ENCODE measurements at places on chromosomes 1 and 21.

GRCh38 chr1:110173466-110174105, 23.3 kb downstream of the SLC6A17 start:
- DNase-seq, result no peak

DNA sequence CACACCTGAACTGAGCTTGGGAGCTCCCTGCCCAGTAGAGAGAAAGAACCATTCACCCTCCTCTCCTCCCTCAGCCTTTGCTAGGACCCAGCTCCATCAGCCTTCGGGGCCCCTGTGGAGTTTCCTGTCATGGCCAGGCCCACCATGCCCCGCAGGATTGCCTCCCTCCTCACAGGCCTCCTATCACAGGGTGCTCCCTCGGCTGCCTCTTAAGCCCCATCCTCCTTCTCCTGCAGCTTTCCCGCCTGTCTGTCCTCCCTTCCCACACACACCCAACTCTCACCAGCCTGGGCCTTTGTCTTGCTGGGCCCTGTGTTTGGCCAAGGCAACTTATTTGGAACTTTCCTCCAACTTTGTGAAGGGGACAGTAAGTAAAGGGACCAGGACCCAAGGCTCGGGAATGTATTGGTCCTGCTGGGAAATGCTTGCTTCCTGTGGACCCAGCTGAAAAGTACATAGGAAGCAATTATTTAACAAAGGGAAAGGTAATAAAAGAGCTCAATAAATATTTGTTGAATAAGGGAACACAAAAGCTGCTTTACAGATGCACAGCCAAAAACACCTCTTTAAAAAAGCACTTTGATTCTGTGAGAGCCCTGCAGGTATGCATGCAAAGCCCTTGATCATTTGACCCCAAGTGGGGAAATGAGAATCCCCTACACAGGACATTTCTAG, 31.6 kb upstream of the TENT5C start:
- no peak for DNase-seq

- DNase-seq, result no peak
Measured at GRCh38 chr1:176745945-176746344, 283.0 kb downstream of the PAPPA2 start.

DNA sequence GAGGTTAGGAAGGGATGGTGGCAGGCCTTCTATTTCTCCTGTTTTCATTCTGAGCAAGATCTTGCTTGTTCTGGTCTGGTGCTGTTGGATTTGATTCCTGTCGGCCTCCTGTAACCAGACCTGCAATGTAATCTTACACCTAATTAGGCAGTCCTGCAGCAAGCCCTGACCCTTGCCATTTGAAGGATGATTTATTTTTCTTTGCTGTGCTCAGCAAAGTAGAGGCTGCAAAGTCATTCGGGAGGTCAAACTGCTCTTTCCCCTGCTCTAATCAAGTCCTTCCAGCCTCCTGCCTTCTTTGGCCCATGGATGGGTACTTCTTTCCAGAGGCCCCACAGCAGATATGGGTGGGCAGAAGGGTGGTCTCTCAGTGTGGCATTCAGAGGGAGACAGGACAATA, 417.7 kb upstream of the USP24 start:
- no peak for DNase-seq

DNA sequence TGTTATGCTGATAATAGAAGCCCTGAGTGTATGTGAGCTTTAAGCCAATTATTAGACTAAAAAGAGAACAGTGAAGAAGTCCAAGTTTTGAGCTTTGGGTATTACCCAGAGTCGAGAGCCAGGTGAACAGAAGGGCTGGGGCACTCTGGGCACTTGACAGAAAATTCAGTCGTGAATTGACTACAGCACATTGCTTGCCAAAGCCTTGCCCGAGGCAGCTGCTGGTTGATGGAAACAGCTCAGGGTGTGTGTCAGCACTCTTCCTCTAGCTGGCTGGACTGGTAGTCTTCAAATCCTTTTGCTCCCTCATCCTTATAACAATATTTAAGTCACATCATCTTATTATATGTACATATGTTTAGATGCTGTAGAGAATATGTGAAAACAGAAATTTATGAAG, 21.3 kb downstream of the PDE4B start:
- DNase-seq, result peak; percentile 7

- no peak for DNase-seq
Measured at GRCh38 chr21:16492892-16493291, 763.1 kb downstream of the USP25 start.

GRCh38 chr1:77757066-77757584, 2.5 kb downstream of the USP33 start:
- no peak for DNase-seq

DNA sequence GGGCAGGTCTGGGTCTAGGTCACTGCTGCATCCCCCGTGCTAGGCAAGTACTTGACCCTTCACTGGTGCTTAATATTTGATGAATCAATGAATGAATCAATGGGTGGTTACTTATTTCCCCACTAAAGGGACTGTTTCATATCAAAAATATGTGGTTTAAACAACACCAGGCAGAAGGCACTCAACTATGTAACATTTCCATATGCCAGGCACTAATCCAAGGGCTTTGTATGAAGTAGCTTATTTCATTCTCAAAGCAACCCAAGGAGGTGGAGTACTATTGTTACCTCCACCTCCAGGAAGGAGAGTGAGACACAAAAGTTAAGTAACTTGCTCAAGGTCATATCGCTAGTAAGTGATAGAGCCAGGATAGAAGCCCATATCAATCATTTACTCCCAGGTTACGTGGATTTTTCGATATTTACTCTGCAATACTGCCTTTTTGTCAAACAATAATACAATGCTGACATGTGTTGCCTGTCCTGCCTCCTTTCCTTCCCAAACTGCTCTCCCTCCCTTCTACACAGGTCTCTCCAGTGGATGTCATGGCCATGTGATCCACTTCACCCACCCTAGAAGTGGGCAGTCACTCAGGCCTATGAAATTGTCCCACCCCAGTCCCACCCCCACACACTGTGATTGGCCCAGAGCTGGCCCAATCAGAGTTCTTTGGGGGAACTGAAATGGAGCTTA, 142.8 kb downstream of the ETS2 start:
- DNase-seq, result no peak

GRCh38 chr21:38354231-38354630, 97.4 kb downstream of the KCNJ15 start:
- DNase-seq, result no peak

DNA sequence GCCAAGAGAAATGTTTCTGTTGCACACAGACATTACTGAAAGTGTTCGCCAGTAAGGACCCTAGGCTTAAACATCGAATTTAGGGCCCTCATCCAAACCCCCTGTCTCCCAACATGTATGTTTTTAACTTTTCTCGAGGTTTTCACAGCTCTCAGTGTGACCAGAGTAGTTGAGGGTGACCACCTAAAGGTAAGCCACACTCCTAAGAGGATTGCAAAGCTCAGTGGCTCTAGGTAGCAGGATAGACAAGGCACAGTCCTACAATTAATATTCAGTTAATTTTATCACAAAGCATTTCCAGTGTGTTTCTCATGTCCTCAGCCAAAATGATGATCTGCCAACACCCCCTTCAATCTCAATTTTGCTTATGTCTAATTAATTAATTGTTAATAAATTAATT, 695 bp upstream of the ALG14 start:
- DNase-seq, result no peak

DNA sequence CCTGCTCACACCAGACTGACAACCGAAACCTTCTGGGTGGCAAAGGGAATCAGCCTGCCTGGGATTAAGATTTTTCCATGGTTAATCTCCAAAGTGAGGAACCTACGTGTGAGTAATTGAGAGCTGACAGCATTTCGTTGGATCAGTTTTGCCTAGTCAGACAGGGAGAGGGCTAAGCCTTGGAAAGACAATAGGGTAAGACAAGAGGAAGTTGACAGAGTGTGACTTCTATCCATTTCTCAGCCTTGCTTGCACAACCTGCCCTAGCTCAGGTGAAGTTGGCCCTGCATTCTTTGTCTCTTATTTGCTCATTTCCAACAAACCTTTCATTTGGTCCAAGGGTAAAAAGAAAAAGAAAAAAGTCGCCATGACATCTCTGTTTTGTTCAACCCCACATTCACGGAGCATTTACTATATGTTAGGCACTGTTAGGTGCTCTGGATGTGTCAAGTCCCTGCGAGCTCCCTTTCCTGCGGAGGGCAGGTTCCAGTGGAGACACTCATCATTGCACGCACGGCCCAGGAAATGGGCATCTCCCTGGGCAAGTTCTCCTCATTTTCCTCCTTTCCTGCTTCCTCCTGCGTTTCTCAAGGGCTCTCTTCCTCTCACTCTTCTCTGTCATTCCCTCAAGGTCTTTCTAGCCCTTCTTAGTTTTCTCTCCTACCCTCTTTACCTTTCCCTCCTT, 23.3 kb downstream of the KIRREL1 start:
- no peak for DNase-seq

GRCh38 chr1:170530972-170531757, 801 bp upstream of the GORAB start:
- no peak for DNase-seq

DNA sequence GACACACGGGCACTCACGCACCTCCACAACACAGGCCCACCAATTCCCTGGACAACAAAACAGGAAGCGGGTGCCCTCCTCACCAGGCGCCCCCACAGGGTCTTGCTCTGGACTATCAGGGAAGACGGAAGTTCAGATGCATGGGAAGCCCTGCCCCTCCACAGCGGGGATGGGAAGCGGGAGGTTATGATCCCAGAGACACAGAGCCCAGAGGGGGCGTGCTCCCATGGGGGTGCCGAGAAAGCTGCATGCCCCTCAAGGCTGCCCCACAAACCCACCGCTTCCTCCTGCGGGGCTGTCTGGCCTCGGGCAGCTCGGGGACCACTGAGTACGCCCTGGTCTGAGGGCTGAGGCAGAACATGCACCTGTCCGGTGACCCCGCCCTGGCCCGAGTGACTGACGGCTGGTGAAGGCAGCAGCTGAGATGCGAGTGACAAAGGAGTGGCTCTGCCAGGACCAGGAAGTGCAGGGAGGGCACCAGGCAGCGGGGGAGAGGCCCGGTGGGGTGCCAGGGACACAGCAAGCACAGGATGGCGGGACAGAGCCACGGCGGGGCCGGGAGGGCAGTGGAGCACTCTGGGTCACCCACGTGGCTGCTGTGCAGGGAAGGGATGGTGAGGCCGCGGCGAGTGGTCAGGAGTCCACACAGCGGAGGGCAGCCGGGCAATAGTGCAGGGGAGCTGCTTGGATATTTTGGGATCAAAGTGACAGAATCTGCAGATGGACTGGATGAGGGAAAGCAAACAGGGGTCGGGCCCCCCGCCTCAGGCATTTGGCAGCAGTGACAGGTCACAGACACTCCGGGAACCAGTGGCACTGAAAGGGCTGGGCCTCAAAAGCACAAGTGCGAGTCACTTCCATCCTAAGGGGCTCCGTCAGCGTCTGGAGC, 18.6 kb downstream of the NADK start:
- DNase-seq, result no peak

DNA sequence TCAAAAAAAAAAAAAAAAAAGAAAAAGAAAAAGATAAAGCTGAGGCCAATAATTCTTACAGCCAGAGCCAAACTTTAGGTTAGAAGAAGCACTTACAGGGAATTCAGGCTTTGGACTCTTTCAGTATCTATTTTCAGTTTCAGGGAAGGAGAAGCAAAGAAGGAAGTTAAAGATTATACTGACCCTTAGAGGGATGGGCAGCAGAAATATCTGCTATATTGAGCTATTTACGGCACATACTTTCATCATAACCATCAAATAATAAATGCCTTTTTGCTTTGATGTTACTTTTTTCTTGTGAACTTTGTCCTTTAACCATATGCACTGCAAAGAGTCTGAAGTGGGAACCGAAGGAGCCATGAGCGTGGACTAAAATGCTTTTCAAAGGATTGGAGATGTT, 42.0 kb downstream of the TM2D1 start:
- no peak for DNase-seq

DNA sequence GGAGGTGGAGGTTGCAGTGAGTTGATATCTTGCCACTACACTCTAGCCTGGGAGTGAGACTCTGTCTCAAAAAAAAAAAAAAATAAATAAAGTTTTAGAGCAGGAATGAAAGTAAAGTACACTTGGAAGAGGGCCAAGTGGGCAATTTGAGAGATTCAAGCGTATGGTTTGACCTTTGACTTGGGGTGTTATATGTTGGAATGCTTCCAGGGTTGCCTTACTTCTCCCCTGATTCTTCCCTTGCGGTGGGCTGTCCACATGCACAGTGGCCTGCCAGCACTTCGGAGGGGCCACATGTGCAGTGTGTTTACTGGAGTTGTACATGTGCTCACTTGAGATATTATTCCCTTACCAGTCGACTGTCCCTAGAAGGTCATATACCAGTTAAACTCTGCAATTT, 295.5 kb upstream of the PROX1 start:
- no peak for DNase-seq

- DNase-seq, result no peak
Measured at GRCh38 chr1:235708390-235708962, 58.9 kb upstream of the GNG4 start.

- no peak for DNase-seq
Measured at GRCh38 chr1:109959974-109960744, 24.4 kb upstream of the AHCYL1 start.

- no peak for DNase-seq
Measured at GRCh38 chr1:39957299-39958015, 2.5 kb downstream of the MFSD2A start.

DNA sequence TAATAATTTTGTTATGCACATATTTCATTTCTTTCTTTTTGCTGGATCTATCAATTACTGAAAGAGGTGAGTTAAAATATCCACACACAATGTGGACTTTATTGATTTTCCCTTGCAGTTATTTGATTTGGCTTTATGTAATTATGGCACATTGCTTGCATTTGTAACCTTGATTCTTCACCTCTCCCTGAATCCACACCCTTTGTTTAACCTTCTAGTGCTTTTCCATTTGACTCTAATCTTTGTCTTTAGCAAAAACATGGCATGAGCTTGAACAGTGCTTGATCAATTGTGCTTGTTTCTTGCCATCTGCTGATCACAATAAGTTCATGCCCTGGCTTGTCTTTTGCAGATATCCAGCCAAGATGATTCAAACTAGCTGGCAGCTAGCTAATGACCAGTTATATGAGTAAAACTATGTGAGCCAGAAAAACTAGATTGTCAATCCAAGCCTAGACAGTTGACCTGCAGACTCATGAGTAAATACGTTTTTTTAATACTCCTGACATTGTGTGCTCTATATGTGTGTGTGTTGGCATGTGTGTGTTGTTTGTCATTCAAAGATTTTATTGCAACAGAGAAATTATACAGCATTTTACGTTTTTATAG, 899.2 kb downstream of the NCAM2 start:
- DNase-seq, result no peak

GRCh38 chr1:216222288-216222687, 201.0 kb downstream of the USH2A start:
- DNase-seq, result no peak

GRCh38 chr21:36909901-36910561, 56.4 kb downstream of the HLCS start:
- no peak for DNase-seq

DNA sequence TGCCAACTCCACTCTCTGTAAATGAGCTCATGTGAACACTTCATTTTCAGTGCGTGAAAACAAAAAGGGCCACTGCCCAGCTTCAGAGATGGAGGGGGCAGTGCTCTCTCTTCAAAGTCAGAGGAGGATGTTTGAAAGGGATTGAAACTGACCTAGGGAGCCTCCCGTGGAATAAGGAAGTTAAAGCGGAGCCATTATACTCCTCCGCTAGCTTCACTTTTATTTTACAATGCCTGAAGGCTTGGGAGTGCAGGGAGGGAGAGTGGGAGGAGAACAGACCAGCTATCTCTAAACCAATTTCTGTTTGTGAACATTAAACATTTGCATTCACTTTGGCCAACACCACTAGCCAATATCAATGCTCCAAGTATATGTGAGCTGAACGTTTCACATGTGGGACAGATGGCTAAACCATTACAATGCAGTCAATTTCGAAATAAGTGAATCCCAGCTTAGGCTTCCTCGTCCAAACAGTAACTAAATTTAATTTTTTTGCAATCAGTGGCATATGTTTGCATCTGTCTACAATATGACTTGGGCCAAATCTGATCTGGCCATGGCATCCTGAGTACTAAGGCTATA, 126.9 kb downstream of the ESRRG start:
- no peak for DNase-seq

Measured in hypothalamus (tissue), 51 donors.